Sigmoid colon (tissue), 7 donors: ENCODE measurements at places on chromosomes 2 and 18.

GRCh38 chr18:79738041-79738461, 58.4 kb downstream of the CTDP1 start:
- DNase-seq, result peak; percentile 58

GRCh38 chr18:24427484-24427883, 1.0 kb downstream of the IMPACT start:
- DNase-seq, result no peak

DNA sequence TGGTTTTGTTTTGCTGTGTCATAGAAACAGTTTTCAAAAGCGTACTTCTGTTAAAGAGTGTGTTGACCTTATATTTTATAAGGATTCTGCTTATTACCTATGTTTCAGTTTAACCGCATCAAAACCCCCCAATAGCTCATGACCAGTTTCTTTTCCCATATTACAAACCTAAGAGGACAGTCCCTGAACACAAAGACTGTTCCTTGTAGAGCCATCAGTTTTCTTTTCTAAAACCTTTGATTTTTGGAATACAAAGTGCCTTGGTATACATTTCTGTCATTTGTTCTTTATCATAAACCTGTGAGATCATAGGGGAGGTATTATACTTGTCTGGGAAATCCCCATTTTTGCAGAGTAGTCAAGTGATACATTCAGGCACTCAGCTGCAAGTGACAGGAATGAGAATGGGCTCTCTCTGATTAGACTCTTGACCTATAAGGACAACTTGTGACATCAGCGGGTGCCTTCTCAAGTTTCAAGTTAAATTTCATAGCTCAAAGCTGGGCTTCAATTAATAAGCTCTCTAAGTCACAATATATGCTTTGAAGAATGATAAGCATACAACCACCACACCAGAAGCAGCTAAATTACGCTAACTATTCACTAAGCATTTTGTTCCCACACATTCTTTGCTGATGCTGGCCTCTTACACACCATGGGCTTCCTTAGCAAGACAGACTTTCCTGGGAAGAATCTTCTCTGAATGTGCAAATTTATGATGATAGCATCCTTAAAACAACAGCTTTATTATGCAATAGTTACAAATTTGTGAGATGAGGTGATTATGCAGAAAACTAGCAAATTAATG, 97.5 kb upstream of the CD302 start:
- no peak for DNase-seq

DNA sequence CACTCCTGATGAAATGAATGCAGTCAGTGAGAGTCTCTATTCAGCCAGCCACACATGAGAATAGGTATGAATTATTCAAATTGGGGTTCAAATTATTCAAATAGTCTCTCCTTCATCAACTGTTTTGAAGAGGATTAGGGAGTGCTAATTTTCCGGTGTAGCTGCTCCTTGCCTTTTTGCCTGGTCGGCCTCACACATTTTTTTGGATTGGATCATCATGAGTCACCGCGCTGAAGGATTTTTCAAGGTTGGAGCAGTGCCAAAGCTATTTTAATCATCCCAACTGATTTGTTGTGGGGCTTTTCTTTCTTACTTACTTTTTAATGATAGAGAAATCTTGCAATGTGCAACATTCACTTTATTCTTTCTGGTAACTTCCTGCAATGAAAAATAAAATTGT, 2.4 kb upstream of the DTNA start:
- DNase-seq, result peak; percentile 81

GRCh38 chr18:40109252-40110049, 1845.6 kb upstream of the PIK3C3 start:
- DNase-seq, result no peak

DNA sequence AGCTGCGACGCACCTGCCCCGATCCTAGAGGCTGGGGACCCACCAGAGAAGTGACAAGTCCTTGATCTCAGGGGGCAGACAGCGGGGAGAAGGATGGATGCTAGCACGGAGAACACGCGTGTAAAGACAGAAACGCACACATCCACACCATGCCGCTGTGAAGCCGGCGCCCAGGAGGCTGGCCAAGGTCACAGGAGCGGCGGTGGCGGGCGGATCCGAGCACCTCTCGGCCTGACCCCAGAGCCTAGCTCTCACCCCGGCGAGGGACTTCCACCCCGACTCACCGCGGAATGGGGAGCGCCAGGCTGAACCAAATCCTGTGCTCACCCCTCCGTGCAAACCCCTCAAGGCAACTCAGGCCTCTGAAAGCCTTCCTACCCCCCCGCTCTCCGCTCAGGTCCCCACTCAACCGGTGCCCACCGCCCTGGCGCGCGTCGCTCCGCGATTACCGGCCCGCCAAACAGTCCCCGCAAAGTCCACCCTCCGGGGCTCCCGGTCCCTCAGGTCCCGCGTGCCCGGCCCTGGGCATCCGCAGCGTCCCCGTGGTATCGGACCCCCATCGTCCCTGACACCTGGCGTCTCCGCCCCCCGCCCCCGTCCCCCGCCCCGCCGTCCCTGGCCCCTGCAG, 460 bp upstream of the LRRFIP1 start:
- DNase-seq, result no peak

GRCh38 chr2:64112016-64112415, 32.2 kb downstream of the PELI1 start:
- no peak for DNase-seq

DNA sequence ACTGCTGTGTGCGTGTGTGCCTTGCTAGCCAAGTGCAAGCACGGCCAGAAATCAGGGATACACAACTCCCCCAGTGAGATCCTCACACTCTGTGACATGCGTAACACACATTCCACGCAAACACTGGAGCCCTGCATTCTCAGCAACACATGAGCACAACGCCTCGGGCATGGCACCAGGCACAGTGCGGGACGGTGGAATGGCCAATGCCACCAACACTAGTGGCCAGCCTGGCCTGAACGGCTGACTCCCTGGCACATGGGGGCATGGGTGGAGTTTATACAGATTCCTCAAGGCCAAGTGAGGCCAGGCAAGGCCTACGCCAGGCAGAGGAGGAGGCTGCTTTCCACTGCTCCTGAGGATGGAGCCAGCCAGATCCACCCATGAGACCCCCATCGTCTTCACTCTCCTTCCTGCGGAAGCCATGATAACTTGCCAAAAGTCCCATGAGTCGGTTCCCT, 56.2 kb downstream of the ANKMY1 start:
- DNase-seq, result no peak

- DNase-seq, result no peak
Observed at GRCh38 chr2:36869606-36870005, 96.7 kb downstream of the STRN start.

DNA sequence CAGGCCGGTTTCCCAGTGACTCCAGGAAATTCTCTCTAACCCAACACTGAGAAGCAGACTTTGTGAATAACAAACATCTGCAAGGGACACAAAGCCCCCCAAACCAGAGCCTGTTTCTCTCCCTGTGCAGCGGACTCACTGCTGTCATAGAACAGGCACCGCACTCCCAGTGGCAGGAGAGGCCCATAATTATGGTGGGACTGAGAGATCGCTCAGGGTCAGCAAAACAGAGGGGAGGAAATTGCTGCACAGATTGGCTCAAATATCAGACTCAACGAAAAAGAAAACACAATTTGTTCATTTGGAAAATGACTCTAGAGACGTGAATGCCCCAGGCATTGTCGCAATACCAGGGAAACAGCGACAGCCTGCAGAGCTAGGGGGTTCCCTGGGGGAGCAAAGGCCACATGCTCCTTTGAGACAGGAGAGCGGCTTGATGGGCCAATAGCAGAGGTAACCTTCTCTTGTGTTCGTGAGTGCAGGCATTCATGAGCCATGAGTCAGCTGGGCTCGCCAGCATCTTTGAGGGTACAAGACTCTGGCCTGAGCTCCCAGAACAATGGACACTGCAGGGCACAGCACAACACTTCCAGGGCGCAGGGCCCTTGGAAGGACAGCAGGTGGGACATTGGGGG, 143.3 kb upstream of the KLHL29 start:
- DNase-seq, result no peak

DNA sequence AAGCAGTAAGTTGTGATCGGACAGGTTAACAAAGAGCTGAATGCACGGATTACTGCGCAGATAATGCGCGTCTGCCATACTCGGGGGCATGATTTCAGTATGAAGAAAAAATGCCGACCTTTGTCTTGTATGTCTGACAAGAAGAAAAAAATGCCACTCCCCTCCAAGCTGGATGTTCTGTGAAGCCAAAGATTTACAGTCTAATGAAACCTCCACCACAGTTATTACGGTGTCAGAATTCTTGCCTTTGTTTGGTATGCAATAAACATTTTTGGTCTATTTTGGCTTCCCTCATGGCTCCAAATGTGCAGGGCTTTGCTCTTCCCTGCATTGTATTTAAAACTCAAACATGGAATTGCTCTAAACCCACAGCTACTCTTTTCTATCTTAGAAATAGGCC, 72.2 kb upstream of the THUMPD2 start:
- DNase-seq, result no peak

DNA sequence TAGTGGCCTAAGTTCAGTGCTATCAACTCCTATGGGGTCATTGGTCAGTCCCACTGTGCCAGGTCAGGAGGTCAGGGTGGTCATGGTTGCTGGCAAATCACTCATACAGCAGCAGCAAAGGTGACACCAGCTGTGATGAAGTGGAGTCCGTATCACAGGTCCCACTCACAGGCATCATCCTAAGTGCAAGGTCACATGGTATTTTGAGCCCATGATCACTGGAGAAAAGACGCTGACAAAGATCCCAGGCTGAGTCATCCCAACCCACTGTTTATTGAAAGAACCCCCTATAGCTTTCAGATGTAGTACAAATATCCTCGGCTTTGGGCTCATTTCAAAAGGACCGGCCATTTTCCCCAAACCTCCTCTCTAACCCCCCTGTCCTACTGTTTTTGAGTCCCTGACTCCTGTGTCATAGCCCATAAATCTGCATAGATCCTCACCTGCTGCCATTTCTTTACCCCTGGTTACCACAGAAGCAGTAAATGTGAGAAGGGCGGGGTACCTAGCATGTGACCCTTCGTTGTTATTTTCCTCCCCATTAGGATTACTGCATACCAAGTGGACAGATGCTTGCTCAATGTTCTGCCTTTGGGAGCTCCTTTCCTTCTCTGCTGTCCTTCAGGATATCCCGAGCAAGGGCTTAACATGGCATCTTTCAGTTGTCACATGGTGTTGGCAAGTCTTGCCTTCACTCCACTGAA, 107.7 kb downstream of the COL6A3 start:
- no peak for DNase-seq

GRCh38 chr2:203432811-203433210, 102.3 kb downstream of the RAPH1 start:
- DNase-seq, result no peak

- DNase-seq, result peak; percentile 85
Observed at GRCh38 chr2:65382776-65383357, 49.5 kb downstream of the SPRED2 start.

DNA sequence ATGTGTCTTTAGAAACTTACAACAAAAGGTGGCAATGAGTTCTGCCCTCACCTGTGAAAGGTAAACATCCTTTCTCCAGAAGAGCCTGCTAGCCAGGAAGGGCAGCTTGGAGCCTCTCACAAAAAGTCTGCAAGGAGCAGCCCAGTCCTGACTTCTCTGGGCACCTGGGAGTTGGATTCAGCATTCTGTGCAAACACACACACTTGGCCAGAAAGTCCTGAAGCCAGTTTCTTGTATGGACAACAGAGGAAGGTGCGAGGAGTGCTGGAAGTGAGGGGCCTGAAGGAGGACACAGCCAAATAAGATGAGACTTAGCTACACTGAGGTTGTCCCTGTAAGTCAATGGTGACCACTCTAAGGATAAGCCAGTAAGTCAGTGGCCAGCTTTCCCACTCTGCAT, 52.4 kb upstream of the SLC1A4 start:
- no peak for DNase-seq

DNA sequence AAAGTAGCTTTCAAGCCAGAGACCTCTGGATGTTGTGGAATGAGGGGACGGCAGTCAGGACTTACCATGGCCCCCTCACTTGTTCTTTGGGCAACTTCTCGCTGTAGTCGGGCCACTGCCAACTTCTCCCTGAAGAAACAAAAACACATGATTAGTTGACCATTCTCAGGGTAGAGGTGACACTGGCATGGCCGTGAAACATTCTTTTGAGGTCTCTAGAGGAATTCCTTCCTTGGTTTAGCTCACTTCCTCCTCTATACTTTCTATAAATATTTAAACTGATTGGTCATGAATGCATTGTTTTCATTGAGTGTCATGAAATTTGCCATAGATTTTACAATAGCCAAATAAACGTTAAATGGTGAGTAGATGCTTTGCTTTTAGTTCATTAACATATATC, 354.6 kb downstream of the NCKAP5 start:
- no peak for DNase-seq

- no peak for DNase-seq
Observed at GRCh38 chr2:77566582-77566981, 44.4 kb upstream of the LRRTM4 start.

DNA sequence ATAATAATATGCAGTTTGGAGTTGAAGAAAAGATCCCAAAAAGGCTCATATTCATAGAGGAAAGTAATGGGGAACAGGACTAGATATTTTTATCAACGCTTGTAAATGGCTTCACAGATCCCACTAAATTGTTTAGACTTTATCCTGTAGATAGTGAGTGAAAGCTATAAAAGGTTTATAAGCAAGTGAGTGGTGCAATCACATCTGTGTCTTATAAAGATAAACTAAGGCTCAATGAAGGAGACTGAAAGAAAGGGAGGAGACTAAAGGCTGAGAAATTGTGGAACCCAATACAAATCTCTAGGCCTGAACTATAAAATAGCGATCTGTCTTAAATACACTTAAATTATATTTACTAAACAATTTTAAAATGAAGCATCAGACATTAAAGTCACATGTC, 7.7 kb downstream of the SP3 start:
- DNase-seq, result no peak

DNA sequence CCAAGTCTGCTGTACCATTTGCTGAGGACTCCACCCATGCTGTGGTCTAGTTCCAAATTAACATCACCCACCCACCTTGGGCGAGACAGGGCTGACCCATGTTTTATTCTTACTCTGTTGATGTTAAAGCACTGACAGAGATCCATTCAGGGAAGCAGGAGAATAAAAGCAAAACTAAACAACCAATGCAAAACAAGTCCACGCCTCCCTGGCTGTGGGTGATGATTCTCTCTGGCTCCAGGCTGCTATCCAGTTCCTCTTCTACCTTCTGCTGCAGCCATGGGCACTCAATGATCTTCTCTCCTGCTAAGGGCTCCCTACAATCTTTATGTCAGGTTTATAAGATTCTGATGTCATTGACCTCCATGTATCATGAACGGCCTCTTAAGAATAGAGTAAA, 786.6 kb upstream of the ID2 start:
- DNase-seq, result no peak

- no peak for DNase-seq
Observed at GRCh38 chr18:35707674-35708073, 126.1 kb downstream of the GALNT1 start.

- no peak for DNase-seq
Observed at GRCh38 chr2:47660168-47660567, 122.8 kb upstream of the MSH6 start.
